ENCODE measurements at places on chromosomes 7 and 10.

- DNase-seq, result no peak
These were observed 235.1 kb upstream of the MEOX2 start for GRCh38 chr7:15921576-15921975.

DNA sequence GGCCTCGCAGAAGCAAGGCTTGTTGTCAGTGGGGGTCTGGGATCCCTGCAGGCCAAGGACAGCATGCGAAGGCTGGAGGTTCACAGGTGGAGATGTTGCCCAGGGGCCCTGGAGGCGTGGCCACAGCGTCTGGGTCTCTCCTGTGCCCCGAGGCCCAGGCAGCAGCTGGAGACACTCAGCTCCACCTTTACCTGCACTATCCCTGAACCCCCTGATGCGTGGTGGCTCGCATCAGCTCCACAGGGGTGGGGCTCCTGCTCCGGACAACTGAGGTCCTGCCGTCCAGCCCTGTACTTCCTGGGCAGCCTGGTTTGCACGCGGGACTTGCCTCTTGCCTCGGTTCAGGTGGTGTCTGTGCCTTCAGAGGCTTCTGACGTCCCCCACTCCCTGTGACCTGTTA, 54.6 kb upstream of the ZNF32 start:
- DNase-seq, result no peak

DNA sequence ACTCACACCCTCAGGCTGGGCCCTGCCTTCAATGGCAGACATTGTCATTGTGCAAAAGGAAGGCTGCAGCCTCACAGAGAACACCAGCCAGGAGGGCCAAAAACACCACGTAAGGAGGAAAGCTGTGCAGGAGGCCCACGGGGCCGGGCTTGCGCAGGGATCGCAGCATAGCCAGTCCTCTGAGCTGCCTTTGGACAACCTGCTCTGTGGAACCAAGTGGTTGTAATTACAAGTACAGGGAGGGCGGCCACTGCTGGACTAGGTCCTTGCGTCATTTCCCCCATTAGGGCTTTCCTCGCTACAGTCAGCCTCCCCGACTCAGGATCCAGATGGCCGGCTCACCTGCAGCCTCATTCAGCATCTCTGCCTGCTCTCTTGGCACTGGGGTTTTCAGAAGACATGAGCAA, 66.9 kb downstream of the FAM53B start:
- no peak for DNase-seq

- DNase-seq, result peak; percentile 39
These were observed 55.6 kb upstream of the PNLIP start for GRCh38 chr10:116490028-116490662.

GRCh38 chr10:18659819-18660535, 746 bp downstream of the ARL5B start:
- DNase-seq, result peak; percentile 27

DNA sequence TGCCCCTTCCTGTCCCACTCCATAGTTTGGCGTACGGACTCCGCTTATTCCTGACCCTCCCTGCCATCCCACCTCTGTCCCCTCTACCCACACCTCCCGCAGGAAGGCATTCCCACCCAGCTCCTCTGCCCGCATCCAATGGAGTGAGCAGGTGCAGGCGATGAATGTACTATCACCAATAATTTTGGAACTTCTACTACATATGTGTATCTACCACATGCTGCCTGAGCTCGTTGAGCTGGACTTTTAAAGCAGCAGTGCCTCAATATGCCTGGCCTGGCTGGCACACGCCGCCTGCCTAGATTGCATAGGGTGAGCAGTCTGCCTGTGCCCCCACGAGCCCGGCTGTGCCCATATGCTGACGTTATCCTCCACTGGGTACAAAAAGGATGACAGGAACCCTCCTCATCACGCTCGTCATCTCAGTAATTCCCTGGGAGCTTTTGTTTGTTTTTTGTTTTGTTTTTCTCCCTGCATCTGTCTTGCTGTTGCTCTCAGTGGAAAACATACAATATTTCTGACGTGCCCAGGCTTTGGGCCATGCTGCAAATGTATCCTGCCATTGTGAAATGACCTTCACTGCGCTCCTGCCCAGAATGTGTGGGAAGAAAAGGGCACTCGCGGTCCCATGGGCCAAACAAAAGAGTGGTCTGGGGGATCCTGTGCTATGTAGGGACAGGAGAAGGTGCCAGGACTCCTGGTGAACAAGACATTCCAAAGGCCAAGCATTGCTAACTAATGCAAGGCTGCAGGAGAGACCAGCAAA, 302.8 kb downstream of the PTPRN2 start:
- DNase-seq, result peak; percentile 3

GRCh38 chr7:26490640-26491624, 199.3 kb downstream of the SNX10 start:
- DNase-seq, result no peak

DNA sequence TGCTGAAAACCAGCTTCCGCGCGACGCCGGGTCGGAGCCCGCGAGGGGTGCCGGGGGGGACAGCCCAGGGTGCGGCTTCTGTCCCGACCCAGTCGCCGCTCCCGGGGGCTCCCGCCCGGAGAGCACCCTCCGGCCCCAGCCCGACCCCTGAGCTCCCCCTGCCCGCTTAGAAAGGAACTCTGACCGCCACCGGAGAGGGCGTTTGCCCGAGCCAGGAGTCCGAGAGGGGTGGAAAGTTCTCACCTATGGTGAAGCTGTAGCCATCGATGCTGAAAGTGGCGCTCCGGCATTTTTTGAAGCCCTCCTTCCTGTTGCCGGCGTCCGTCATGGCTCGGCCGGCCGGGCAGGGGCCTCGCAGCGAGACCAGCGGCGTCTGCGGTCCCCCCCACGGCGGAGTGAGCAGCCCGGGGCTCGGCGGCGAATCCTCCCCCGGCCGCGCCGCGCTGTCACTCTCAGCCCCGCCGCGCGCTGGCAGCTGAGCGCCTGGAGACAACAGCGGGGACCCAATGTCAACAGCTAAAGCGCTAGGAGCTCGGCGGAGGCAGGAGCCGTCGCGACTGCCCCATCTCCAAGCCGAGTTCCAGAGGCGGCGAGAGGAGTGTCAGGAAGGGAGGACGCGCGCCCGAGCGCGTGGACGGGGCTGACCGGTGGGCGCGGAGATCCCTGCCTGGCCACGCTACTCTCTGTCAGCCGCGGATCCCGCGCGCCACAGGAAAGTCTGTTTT, 191.6 kb downstream of the LSM5 start:
- DNase-seq, result no peak

DNA sequence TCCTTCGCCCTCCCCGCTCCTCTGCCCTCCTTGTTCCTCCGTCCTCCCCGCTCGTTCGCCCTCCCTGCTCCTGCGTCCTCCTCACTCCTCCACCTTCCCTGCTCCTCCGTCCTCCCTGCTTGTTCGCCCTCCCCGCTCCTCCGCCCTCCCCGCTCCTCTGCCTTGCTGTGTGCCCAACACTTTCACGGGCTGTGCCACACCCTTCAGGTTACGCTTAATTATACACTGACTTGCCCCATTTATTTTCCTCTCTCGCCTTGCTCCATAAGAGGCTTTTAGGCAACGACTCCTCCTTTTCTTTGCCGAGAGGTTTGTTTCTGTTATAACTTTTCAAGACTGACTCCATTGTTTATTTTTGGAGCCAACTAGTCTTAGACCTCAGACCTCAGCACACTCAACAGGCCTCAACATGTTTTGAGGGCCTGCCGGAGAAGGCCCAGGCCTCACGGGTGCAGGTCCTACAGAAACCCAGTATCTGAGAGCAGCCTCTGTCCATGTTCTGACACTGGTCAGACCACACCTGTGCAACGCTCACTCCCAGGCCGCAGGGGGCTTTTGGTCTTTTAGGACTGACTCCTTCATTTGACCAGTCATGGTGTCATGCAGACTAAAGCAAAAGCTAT, 18.2 kb upstream of the PRKAG2 start:
- no peak for DNase-seq

GRCh38 chr7:141944811-141945210, 2.0 kb downstream of the CLEC5A start:
- no peak for DNase-seq

DNA sequence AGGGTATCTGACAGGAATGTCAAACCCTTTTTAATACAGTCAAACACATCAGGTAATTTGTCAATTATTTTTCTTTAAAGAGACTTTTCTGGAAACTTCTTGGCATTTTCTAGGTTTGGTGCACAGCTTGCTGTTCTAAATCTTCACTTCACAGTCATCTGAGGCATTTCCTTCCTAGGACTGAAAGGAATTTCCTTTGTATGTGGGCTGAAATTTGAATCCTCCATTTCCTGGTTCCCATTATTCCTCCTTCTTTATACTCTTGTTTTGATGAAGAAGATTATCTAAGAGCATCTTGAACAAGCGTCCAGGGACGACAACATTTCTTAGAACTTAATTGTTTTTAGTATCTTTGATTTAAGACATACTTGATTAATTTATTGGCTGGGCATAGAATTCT, 24.9 kb downstream of the CALD1 start:
- no peak for DNase-seq

DNA sequence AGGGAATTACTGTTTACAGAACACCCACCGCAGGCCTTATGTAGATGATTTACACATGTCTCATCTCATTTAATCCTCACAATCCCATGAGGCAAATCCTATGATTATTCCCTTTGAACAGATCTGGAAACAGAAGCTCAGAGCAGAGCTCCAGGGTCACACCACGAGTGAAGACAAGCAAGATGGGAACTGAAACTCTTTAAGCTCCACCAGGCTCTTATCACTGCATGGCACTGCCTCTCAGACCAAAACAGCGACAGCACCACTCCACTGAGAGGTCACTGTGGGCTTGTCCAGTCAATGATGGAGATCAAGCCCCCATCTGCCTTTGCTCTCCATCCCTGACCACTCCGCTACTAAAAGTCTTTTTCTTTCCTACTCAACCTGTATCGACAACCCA, 5.9 kb downstream of the GRID1 start:
- DNase-seq, result no peak

GRCh38 chr10:102069071-102069470, 3.9 kb downstream of the HPS6 start:
- no peak for DNase-seq

DNA sequence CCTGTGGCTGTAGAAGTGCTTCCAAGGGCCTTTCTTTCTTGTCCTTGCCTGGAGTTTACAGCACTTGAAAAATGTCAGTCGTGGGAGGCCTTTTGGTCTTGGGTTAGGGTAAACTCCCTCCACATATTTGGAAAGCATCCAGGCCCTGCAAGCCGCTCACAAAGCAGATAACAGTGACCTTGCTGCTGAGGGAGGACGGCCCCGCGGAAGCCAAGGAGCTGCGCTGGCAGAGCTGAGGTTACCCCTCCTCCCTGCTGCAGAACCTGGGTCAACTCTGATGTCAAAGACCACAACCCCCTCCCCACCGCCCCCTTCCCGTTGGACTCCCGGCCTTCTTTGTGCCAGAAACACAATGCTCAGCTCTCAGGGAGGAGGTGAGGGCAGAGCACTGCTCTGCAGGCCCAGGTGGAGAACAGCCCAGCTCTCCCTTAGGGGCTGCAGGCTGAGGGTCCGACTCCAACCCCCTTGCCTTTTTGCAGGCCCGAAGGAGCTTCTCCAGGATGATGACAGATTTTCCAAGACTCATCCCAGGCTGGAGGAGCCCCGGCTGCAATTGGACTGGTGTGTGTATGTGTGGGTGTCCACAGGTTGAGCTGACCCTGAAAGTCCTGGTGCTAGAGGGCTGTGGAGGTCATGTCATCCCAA, 957.6 kb upstream of the ZNF722 start:
- DNase-seq, result no peak

GRCh38 chr7:158805937-158806336, 23.4 kb downstream of the ESYT2 start:
- no peak for DNase-seq

DNA sequence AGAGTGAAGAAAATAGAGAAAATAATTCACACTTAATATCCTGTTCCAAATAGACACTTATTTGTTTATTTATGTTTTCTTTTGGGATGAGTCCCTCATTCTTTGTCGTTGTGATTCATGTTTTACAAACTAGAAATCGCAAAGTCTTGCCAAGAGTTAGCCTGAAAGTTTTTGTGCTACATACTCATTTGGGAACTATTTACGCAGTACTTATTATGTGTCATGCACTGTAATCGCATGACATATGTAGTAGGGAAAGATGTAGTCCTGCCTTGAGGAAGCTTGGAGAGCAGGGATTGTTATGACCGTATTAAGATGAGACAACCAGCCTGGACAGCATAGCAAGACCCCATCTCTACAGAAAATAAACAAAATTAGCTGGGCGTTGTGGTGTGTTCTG, 189.3 kb downstream of the ABCA13 start:
- DNase-seq, result no peak

- DNase-seq, result no peak
These were observed 4.7 kb upstream of the EFCAB10 start for GRCh38 chr7:105585850-105586500.

- no peak for DNase-seq
These were observed 33.0 kb downstream of the MRPL32 start for GRCh38 chr7:42964849-42965805.

DNA sequence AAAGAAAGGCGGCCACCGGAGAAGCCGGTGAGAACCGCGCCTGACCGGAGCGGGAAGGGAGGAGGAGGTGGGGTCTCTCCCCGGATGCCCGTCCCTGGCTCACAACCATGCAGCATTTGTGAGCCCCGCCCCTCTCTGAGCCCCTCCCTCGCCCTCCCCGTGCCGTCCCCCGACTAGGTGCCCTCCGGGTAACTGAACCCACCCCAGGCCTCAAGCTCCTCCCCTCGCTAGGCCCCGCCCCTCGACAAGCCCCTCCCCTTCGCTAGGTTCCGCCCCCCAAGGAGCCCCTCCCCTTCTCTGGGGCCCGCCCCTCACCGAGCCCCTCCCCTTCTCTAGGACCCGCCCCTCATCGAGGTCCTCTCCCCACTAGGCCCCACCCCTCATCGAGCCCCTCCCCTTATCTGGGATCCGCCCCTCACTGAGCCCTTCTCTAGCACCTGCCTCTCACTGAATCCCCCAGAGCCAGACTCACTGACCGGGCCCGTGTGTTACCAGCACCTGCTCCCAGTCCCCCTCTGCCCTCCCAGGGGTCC, 42.2 kb upstream of the HSPB1 start:
- DNase-seq, result peak; percentile 80

GRCh38 chr7:128881458-128882125, 18.9 kb downstream of the ATP6V1F start:
- DNase-seq, result no peak

GRCh38 chr7:73681031-73681430, 2.2 kb downstream of the DNAJC30 start:
- no peak for DNase-seq

GRCh38 chr7:153832160-153832559, 220.0 kb upstream of the DPP6 start:
- DNase-seq, result no peak

DNA sequence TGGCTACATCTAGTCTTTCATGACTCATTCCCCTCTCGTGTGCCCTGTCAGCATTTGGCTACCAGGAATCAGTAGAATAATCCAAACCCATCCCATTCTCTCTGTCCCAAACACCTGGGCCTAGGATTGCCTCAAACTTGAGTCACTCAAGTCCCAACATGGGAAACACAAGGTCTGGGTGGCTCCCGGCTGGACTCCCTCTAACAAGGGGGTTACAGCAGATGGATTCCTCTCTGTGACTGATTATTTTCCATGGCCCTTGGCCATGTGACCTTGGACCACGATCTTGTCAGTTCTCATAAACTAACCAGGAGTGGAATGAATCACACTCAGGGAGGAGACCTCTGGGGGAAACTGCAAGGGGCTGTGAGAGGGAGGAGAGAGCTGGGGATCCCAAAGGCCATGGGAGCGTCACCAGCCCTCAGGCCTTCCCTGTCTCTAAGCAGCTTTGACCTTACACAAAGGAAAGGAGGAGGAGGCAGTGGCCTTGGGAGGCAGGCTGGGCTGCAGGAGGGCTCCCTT, 533.1 kb downstream of the KCNMA1 start:
- DNase-seq, result no peak

GRCh38 chr10:72218726-72219125, 2.6 kb upstream of the ASCC1 start:
- no peak for DNase-seq
